ENCODE measurements at places on chromosomes 7 and 10. TPM values are rescaled to one million over a fixed set of nuclear protein-coding genes. Genes with fewer than 3 reads are reported as not detected.
A peak's percentile ranks its signal among the peaks of the same experiment; 100 is the strongest.

DNA sequence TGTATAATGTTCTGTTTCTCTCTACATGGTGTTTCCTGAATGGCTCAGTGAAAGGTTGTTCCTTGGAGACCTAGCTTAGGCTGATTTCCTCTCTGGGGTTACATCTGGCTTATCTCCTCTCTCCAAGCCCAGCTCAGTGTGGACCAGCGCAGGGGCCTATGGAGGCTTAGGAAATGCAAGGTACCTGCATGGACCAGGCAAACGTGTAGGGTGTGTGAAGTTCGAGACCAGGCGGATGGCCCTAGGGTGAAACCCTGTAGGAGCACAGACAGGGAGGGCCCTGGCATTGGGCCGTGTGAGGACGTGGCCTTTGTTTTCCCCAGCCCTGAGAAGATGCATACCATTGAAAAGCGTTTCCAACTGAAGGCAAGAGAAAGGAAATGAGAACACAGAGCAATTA lies 59.0 kb downstream of the DOCK1 start:
- H3K4me3 ChIP-seq = no peak overlapping the region
- H3K36me3 ChIP-seq = no peaks in the 10 kb centered on the region
- peaks cover 6% of the 10 kb centered on the region for H3K4me1 ChIP-seq

- H3K4me1 ChIP-seq = peaks cover 9% of the 10 kb centered on the region
- H3K4me3 ChIP-seq = no peak overlapping the region
- no peak overlapping the region for H3K27ac ChIP-seq
- DNase-seq = no peak
- H3K27me3 ChIP-seq = peaks cover 6% of the 10 kb centered on the region
These were observed 342.2 kb downstream of the GATA3 start for GRCh38 chr10:8396675-8397074.

DNA sequence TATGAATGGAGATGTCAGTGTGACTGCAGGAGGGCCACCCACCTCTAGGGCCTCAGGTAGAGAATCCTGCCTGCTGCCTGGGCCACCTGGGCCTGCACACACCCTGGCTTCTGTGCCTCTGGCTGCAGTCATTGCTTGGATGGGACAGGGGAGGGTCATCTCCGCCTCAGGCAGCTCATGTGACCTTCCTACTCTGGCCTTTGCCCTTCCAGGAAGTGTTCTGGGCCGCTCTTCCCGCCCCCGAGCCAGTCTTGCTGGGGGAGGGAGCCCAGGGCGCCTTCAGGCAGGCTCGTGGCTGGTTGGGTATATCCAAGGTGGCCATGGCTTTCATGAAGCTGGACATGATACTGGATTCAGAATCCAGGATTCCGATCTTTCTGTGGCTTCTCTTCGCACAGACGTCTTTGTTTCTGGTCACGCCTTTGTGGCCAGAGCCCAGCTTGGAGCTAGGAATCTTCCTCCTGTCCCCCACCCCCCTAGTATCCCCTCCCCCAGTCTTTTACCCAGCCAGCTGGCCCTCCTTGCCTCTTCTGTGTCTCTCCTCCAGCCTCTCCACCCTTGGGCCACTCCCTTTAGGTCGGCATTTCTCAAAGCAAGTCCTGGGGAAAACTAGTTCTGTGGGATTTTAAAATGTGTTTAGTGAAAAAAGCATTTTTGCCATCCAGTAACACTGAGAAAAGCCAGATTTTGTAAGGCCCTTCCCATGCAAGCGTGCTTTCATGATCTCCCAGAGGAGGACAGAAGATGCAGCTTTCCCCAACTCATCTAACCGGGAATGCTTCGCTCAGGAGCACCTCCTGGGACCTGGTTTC lies 119.6 kb downstream of the ZMIZ1 start:
- H3K27ac ChIP-seq = no peak overlapping the region
- no peak overlapping the region for H3K4me3 ChIP-seq
- no peaks in the 10 kb centered on the region for H3K36me3 ChIP-seq
- no peaks in the 10 kb centered on the region for H3K27me3 ChIP-seq
- H3K4me1 ChIP-seq = peaks cover 33% of the 10 kb centered on the region

DNA sequence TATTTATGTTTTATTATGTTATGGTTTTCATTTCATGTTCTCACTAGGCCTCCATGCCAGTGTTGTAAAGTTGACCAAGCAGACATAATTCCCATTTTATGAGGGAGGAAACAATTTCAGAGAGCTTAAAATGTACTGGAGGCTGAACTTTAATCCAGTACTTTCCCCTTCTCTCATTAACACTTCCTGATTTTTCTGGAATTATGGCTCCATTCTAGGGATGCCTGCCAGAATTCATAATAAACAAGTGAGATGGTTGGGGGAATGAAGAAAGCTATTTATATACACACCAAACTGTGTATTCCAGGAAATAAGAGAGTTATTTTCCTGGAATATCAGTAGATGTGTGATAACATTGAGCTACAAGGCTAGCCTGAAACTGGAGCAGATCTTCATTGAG lies 6.9 kb downstream of the TMEM236 start:
- no peak overlapping the region for H3K4me3 ChIP-seq
- no peaks in the 10 kb centered on the region for H3K27me3 ChIP-seq
- H3K36me3 ChIP-seq = no peaks in the 10 kb centered on the region
- DNase-seq = peak; percentile 93
- H3K27ac ChIP-seq = no peak overlapping the region

PLXNA4 gene
- 20.4 TPM for total RNA-seq

DNA sequence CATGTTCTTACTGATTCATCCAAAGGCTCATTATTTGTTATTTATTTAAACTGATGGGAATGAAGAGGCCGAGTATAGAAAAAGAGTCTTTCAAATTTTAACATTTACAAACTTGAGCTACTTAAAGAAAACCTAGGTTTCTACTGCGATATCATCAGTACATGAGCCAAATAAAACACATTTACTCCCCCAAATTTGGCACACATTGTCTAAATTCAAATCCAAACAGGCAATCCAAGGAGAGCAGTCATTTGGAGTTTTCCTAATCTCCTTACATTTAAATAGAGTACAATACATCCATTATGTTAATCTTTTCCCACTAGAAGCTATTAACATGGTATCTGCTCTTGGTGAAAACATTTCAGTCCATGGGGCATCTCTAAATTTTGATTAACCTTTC lies 2.2 kb downstream of the NMT2 start:
- H3K27ac ChIP-seq = peak overlapping the region; percentile 42
- H3K27me3 ChIP-seq = no peaks in the 10 kb centered on the region
- peak overlapping the region; percentile 91 for H3K4me3 ChIP-seq

CYP3A5 gene
- not detected for total RNA-seq

CALCR gene
- not detected for total RNA-seq

DNA sequence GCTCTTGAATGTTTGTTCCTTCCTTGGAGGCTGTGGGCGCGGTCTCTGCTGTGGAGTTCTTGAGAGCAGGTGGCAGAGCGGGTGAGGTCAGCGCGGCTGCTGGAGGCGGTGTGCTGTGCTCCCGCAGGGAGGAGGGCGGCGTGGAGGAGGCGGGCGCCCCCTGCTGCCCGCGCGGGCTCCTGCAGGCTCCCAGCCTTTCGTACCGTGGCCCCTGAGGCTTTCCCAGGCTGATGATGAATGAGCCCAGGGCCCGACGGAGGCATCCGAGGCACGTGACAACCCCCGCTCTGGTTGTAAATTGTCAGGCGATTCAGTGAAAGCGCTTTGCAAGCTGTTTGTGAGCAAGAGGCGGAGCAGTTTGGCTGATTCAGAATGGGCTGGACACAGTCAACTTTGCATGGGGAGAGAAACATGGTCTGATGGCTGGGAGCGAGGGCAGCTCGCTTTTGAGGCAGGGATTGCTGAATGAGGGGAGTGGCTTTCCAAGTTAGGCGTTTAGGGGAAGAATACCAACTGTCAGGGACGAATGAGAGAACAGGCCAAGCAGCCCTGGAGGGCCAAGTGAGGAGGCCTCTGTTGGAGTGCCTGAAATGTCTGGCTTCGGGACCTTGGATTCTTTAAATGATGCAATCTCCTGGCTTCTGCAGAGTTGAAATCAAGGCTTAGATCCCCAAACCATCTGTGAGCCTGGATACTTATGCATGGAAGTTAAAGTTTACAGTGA lies 46.6 kb downstream of the CDHR3 start:
- peaks cover 2% of the 10 kb centered on the region for H3K4me1 ChIP-seq
- peaks cover 25% of the 10 kb centered on the region for H3K27me3 ChIP-seq
- DNase-seq = peak; percentile 84
- H3K4me3 ChIP-seq = no peak overlapping the region
- H3K27ac ChIP-seq = no peak overlapping the region
- no peaks in the 10 kb centered on the region for H3K36me3 ChIP-seq

TEX47 gene
- total RNA-seq = not detected

PLA2G12B gene
- total RNA-seq = not detected

SPDYE16 gene
- 0.22 TPM for total RNA-seq

OPALIN gene
- total RNA-seq = not detected

VWDE gene
- total RNA-seq = 0.11 TPM

DNA sequence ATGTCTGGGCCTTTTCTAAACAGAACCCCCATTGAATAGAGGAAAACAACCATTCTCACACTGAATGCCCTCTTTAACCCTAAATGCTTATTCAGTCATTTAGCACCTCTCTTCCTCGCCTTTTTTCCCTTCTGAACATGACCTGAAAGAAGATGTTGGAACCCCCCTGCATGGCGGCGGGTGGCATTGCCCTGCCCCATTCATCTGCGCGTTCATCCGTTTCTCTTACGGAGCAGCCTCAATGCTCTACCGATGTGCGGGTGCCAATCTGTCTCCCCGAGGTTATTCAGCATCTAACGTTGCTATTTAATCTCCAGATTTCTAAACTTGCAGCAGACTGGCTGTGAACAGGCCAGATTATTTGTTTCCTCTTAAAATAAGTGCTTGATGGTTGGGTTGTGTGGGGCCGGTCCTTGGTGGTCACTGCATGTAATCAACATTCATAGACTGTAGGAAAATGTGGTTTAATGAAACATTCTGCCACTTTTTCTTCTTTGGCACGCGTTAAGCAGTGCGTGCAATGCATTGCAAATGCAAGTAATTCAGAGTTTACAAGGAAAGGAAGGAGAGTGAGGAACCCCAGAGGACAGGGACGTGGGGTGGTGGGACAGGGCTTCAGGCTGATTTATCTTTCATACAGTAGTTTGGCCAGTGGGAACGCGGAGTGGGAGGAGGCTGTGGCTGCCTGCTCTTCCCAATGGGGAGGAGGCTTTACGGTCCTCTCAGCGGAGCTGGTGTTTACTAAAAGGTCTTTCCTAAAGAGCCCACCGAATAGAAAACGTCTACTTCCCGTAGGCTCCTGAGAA lies 286.7 kb downstream of the DPP6 start:
- H3K4me1 ChIP-seq = no peaks in the 10 kb centered on the region
- H3K36me3 ChIP-seq = no peaks in the 10 kb centered on the region

DNA sequence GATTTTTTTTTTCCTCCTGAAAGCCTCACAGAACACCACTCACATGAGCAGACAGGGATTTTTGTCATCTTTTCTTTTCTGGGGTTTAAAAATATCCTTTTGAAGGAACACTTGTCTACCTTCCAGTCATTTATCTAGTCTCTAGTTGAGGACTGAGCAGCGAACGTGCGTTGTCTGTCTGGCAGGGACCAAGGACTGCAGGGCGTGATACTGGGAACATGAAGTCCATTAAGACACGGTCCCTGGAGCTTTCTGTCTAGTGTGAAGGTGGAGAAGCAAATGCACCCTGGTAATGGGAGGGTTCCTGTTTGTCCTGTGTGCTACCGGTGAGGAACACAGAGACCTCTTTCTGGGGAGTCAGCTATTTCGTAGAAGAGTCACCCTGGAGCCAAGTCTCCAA lies 207.4 kb downstream of the TMEM178B start:
- no peak overlapping the region for H3K27ac ChIP-seq
- H3K4me1 ChIP-seq = no peaks in the 10 kb centered on the region
- no peak overlapping the region for H3K4me3 ChIP-seq
- H3K36me3 ChIP-seq = no peaks in the 10 kb centered on the region

GRCh38 chr10:131180740-131181415 lies 130.6 kb downstream of the TCERG1L start:
- no peak overlapping the region for H3K4me3 ChIP-seq
- no peak overlapping the region for H3K27ac ChIP-seq
- H3K36me3 ChIP-seq = no peaks in the 10 kb centered on the region
- no peaks in the 10 kb centered on the region for H3K27me3 ChIP-seq
- H3K4me1 ChIP-seq = no peaks in the 10 kb centered on the region

ASB10 gene
- total RNA-seq = not detected
